ENCODE measurements at places on chromosomes 2 and 18.
A peak's percentile ranks its signal among the peaks of the same experiment; 100 is the strongest.

DNA sequence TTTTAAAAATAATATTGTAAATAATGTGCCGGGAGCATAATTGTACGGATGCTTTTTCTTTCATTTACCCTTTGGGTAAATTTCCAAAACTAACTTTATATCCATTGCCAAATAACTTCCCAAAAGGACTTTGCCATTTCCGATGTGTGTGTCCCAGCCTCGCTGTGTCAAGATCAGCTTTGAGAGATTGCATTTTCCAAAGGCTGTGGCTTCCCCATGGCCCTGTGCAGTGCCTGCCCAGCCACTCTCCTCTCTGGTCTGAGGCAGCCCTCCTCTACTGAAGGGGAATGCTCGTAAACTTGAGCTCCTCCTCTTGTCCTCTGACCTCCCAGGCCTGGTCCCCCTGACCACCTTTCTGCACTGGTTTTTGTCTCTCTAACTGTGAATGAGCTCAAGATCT is 78.5 kb downstream of the MRPS9 start:
- no peak for DNase-seq

GRCh38 chr2:58052978-58053377 is 6.4 kb downstream of the VRK2 start:
- DNase-seq: no peak

- peak; percentile 9 for DNase-seq
These were observed 330.2 kb upstream of the FANCL start for GRCh38 chr2:58571181-58571852.

- DNase-seq: peak; percentile 23
These were observed 29.6 kb upstream of the IL37 start for GRCh38 chr2:112881217-112881985.

GRCh38 chr2:168181825-168182224 is 65.6 kb downstream of the STK39 start:
- no peak for DNase-seq
